LoVo (cell line): ENCODE measurements at places on chromosomes 4 and X.

DNA sequence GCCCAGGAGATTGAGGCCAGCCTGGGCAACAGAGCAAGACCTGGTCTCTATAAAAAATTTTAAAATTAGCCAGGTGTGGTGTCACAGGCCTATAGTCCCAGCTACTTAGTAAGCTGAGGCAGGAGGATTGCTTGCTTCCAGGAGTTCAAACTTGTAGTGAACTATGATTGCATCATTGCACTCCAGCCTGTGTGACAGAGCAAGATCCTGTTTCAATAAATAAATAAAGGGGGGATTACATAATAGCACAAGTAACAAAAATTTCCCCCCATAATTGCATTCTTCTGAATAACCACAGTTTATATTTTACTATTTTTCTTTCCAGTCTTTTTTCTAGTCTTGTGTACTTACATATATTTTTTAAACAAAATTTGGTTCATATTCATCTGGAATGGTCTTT lies 135.6 kb downstream of the CHIC2 start:
- no peak for DNase-seq

- peak; percentile 12 for DNase-seq
These were observed 292.8 kb upstream of the BOD1L1 start for GRCh38 chr4:13920111-13920875.

GRCh38 chr4:98518559-98519267 lies 139.7 kb downstream of the TSPAN5 start:
- no peak for DNase-seq

- no peak for DNase-seq
These were observed 172.8 kb upstream of the EDNRA start for GRCh38 chr4:147307896-147308674.

DNA sequence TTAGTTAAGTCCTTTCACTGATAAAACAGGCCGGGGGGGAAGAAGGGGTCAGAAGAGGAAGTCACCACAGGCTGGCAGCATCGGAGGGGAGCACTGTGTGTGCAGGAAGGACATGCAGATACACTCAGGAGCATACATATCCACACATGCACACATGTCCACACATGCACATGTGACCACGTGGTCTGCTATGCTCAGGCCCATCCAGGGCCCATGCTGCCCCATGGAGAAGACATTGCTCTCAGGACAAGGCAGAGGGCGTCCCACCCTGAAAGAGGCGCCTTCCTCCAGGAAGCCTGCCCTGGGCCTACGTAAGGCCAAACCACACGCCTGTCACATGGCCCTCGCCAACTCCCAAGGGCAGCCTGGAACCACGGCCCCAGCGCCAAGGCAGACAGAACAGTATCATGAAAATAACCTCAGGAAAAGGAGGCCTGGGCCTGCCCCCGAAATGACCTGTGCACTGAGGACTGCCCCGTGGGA lies 15.8 kb downstream of the WDR1 start:
- DNase-seq = no peak

- DNase-seq = no peak
These were observed 348.5 kb upstream of the SFRP2 start for GRCh38 chr4:154137320-154137905.

GRCh38 chr4:14850455-14851097 lies 151.7 kb upstream of the CPEB2 start:
- DNase-seq = no peak

GRCh38 chr4:6408263-6408662 lies 64.2 kb downstream of the PPP2R2C start:
- no peak for DNase-seq

DNA sequence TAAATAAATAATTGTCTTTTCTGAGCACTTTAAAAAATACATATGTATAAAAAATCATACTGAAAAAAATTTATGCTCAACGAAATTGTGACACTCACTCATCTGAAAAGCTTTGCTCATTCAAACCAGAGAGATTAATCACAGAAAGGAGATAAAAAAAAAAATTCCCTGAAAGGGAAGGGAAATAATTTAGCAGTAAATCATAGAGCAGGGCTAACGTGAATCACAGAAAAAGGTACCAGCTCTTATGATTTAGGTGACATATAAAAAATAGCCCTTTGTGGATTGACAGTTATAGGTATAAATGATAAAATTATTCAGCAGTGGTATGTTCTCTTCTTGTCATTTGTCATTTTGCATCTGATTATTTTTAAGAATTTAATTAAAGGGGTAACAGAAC lies 552.7 kb upstream of the TENM3 start:
- no peak for DNase-seq

DNA sequence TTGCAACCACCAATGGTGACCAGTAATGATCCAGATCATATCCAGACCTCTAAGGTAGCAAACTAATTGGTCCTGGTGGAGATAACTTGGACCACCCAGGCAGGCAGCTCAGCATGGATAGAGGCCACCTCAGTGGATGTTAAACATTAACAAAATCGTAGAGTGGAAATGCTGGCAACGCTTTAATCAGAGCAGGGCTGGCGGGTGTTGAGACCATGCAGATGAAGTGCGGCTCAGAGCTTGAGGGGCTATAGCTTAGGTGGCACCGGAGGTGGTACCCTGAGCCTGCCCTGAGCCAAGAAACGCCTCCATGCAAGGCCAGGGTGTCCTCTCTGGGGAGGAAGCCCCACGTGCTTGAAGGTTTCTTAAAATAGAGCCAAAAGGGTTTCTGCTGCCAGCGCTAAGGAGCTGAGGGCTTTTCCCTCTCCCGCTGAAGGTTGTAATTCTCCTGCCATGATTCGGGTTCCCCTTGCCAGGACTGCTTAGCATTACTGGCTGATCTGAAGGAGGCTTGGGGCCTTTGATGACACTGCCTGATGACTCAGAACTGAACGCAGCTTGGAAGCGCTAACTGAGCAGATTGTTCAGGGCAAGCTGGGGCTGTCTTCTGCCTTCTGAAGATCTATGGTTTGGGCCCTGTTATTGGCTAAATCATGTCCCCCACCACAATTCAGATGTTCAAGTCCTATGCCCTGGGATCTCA lies 177.8 kb upstream of the ATP6AP2 start:
- no peak for DNase-seq

- DNase-seq = no peak
These were observed 106.3 kb downstream of the SORCS2 start for GRCh38 chr4:7298619-7299009.

DNA sequence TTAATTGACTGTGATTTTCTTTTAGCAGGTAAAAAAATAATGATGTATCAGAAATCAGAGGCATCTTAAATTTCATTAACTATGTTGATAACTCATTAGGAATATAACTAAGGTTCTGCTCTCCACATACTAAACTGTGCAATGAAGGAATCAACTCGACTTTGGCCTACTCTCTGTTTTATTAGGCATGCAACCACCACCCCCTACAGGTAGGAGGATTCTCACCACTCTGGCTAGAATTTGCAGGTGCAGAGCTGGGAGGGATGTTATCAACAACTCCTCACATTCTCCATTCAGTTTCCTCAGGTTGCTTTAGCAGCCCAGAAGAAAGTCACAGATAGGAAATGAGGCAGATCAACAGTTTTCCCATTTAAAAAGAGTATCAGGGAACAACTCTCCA lies 160.1 kb downstream of the COX18 start:
- DNase-seq = no peak

GRCh38 chr4:139243448-139244365 lies 36.3 kb downstream of the MGARP start:
- peak; percentile 7 for DNase-seq

- DNase-seq = no peak
These were observed 1014.2 kb downstream of the FAT4 start for GRCh38 chr4:126328914-126329313.

- no peak for DNase-seq
These were observed 14.7 kb upstream of the ATP8A1 start for GRCh38 chr4:42671431-42672194.

GRCh38 chrX:97215186-97215585 lies 331.5 kb downstream of the RPA4 start:
- DNase-seq = no peak

- no peak for DNase-seq
These were observed 197.1 kb downstream of the LRBA start for GRCh38 chr4:150817804-150818528.

- no peak for DNase-seq
These were observed 640.1 kb downstream of the IQCM start for GRCh38 chr4:149175549-149175948.

DNA sequence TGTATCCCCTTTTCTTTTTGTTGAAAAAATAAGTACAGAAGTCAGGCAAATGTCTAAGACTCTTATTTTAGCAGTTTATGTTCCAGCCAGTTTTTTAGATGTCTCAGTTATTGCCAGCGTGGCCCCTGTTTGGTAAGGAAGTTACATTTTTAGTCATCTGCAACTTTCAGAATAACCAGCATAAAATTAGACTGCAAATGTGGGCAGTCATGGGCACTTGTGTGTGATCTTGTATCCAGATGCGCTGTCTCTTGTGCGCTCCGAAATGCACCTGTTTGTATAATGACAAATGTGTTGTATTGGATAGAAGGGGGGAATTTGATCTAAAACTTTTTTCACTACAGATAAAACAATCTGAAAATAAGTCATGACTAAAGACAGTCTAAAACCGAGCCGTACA lies 44.3 kb upstream of the CLCN4 start:
- no peak for DNase-seq

- no peak for DNase-seq
These were observed 27.6 kb upstream of the ZNF280C start for GRCh38 chrX:130296297-130296678.

- no peak for DNase-seq
These were observed 91.6 kb downstream of the ARAP2 start for GRCh38 chr4:36152735-36153134.

- DNase-seq = no peak
These were observed 6.3 kb upstream of the HAUS3 start for GRCh38 chr4:2248044-2248780.

DNA sequence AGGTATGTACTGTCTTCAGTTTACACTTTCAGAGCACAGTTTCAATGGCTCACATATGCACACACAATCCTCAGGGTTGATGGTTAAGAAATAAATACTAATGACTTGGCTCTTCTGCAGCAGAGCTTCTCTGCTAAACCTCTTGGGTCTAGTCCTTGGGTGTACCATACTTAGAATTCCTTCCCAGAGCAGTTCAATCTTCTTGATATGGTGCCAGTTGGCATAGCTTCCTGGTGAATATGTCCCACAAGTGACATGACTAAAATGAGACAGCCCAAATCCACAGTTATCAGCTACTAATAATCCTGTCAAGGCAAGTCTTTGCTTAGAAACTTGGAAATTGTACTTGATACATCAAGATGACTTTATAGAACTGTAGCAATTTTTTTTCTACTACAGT lies 654.4 kb downstream of the IQCM start:
- no peak for DNase-seq

DNA sequence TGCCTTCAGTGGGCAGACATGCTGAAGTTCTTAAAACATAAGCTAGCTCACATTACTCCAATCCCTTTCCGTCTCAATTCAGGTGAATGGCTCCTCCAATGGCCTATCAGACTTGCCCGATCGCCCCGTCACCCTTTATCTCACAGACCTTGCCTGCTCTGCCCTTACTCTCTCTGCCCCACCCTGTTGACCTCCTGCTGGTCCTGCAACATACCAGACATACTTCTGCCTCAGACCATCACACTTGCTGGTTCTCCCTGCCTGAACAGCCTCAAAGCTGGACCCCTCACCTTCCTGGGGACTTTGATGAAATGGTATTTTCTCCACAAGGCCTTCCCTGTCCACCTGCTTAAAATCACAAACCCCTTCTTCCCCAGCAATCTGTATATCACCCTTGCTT lies 340.1 kb upstream of the NR3C2 start:
- DNase-seq = no peak

DNA sequence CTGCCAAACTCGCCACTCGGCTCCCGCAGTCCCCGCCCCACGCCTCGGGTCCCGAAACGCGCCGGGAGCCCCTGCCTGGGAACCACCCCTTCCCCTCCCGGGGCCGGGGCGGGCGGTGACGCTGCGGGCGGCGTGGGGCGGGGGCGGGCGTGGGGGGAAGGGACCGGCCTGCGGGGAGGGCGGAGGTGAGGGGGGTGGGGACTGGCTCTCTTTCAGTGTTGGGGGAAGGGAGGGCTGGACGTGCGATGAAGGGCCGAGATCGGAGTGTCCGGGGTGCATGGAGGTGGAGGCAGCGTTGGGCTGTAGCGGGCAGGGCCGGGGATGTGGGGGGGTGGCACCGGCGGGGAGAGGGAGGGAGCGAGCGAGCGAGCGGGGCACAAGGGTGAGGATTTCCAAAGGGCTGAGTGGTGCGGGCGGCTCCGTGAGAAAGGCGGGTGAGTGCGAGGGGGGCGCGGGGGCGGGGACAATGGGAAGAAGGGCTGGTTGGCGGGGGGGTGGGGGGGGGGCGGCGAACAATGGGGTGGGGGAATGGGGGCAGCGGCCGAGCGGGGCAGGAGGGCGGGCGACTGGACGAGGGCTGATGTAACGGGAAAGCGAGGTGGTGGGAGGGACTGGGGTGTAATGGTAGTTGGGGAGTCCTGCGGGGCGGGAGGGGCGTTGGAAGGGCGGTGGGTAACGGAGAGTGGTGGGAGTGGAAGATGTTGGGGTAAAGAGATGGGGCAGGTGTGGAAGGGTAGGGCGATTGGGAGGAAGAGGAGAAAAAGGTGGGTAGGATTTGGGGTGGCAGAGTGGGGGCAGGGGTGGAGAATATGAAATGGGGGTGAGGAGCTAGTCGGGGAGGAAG lies 578 bp downstream of the DCUN1D4 start:
- peak; percentile 41 for DNase-seq

- no peak for DNase-seq
These were observed 19.9 kb downstream of the AR start for GRCh38 chrX:67563469-67564448.

- no peak for DNase-seq
These were observed 156.9 kb downstream of the CBR4 start for GRCh38 chr4:168852933-168853713.

DNA sequence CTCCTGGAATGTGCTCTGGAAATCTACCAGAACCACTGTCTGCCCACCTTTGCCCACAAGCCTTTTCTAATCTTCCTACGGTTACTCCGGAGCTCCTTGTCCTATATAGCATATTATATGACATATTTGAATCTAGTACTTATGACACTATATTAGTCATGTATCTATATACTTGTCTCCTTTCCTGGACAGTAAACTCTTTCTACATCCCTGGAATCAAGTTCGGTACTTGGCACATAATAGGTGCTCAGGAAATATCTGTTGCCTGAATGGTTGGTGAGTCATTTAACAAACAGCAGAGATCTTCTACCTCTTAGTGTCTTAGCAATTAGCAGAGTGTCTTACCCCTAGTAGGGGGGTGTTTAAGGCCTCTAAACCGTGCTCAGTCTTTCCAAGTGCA lies 123.6 kb downstream of the RELL1 start:
- no peak for DNase-seq

GRCh38 chr4:112058433-112058832 lies 86.8 kb upstream of the FAM241A start:
- no peak for DNase-seq

GRCh38 chr4:169741569-169741968 lies 16.2 kb downstream of the HPF1 start:
- DNase-seq = no peak
